ENCODE measurements at places on chromosomes 6 and 20. TPM values are rescaled to one million over a fixed set of nuclear protein-coding genes. Genes with fewer than 3 reads are reported as not detected.
A peak's percentile ranks its signal among the peaks of the same experiment; 100 is the strongest.

Gene ARMH2
- total RNA-seq, result not detected

Gene BEND3
- 3.7 TPM for total RNA-seq

Gene CDH4
- 3.2 TPM for total RNA-seq

Gene TTK
- total RNA-seq, result 3.3 TPM

DNA sequence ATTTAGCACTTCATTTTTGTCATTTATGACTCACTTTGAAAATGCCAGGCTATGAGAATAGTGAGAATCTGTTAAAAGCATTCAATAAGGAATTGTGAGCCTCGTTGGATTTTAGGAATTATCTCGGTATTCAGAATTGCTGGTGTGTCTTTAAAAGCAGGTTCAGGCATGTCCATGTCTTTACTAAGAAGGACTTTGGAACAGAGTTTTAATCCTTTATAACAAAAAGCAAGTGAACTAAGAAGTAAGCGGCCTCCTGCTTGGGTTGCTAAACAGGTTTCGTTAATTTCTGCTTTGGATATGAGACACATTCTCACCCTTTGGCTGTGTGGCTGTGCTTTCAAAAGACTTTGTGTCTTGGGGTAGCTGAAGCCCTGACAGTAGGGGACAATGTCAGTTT is 74.9 kb downstream of the IGF2R start:
- no peaks in the 10 kb centered on the region for H3K27me3 ChIP-seq
- peaks cover 28% of the 10 kb centered on the region for H3K4me1 ChIP-seq
- H3K36me3 ChIP-seq, result peaks cover 38% of the 10 kb centered on the region

DNA sequence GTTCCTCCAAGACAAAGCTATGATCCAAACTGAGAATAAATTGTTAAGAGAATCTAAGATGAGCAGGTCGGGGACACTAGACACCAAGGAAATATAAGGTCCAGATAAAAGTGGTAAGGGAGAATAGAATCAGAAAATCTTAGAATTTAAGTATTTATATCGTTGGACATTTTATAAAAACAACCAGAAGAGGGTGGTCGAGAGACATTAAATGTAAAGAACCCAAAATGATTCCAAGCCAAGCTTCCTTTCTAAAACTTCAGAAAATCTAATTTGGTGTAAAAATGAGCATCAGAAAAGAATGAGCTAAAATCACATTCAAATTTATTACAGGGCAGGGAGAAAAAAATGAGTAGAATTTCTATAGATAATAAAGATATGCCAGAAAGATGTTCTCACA is 97.8 kb upstream of the OGFRL1 start:
- no peak overlapping the region for H3K4me3 ChIP-seq
- H3K4me1 ChIP-seq, result peaks cover 7% of the 10 kb centered on the region
- no peaks in the 10 kb centered on the region for H3K36me3 ChIP-seq
- DNase-seq, result no peak
- no peak overlapping the region for H3K27ac ChIP-seq

DNA sequence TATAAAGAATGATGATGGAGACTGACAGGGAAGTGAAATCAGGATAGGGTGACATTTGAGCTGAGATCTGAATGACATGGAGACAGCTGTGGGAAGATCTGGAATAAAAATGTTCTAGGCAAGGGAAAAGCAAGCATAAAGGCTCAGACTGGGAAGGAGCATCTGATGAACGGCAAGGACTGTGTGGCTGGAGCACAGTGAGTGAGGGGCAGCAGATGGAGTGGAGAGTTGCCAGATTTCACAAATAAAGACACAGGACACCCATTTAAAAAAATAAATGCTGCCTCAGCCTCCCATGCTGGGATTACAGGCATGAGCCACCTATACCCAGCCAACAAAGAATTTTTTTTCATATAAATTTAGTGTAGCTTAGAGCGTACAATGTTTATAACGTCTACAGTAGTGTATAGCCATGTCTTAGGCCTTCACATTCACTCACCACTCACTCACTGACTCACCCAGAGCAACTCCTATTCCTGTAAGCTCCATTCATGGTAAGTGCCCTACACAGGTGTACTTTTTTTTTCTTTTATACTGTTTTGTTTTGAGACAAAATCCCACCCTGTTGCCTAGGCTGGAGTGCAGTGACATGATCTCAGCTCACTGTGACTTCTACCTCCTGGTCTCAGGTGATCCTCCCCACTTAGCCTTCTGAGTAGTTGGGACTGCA is 2.4 kb upstream of the ZBTB24 start:
- H3K4me3 ChIP-seq, result no peak overlapping the region
- no peak for DNase-seq
- H3K4me1 ChIP-seq, result peaks cover 5% of the 10 kb centered on the region
- peaks cover 11% of the 10 kb centered on the region for H3K36me3 ChIP-seq
- H3K27ac ChIP-seq, result no peak overlapping the region
- peaks cover 3% of the 10 kb centered on the region for H3K27me3 ChIP-seq

- DNase-seq, result peak; percentile 32
- H3K27ac ChIP-seq, result no peak overlapping the region
- no peaks in the 10 kb centered on the region for H3K4me1 ChIP-seq
- no peaks in the 10 kb centered on the region for H3K27me3 ChIP-seq
- H3K4me3 ChIP-seq, result no peak overlapping the region
These were observed 65.6 kb downstream of the TULP4 start for GRCh38 chr6:158377860-158378259.

GRCh38 chr20:60634491-60635172 is 617.4 kb upstream of the CDH4 start:
- no peaks in the 10 kb centered on the region for H3K27me3 ChIP-seq
- H3K4me3 ChIP-seq, result no peak overlapping the region
- H3K4me1 ChIP-seq, result no peaks in the 10 kb centered on the region
- H3K36me3 ChIP-seq, result no peaks in the 10 kb centered on the region
- no peak overlapping the region for H3K27ac ChIP-seq

DNA sequence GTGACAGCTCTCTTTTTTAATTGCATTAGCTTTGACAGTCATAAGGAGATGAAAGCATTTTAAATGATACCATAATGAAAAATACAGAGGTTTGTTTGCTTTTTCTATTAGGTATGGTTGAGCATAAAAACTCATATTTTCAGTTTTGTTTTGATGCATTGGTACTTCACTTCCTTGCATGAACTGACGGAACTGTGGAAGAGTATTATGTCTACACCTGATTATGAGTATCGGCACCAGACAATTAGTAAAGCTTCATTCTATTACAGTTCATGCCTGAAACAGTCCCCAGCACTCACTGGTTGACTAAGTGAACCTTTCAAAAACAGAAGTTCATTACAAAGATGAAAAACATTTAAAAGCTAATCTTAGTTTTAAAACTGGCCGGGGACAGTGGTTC is 593.0 kb downstream of the GRIK2 start:
- DNase-seq, result no peak
- no peak overlapping the region for H3K27ac ChIP-seq
- no peaks in the 10 kb centered on the region for H3K36me3 ChIP-seq
- H3K27me3 ChIP-seq, result no peaks in the 10 kb centered on the region
- no peak overlapping the region for H3K4me3 ChIP-seq

GRCh38 chr6:146911635-146912215 is 292.5 kb upstream of the STXBP5 start:
- no peaks in the 10 kb centered on the region for H3K36me3 ChIP-seq
- H3K4me3 ChIP-seq, result no peak overlapping the region
- H3K27me3 ChIP-seq, result no peaks in the 10 kb centered on the region
- DNase-seq, result no peak
- no peak overlapping the region for H3K27ac ChIP-seq
- H3K4me1 ChIP-seq, result peaks cover 34% of the 10 kb centered on the region

- no peaks in the 10 kb centered on the region for H3K36me3 ChIP-seq
- no peak overlapping the region for H3K4me3 ChIP-seq
- peaks cover 13% of the 10 kb centered on the region for H3K4me1 ChIP-seq
- H3K27ac ChIP-seq, result peak overlapping the region; percentile 37
- no peaks in the 10 kb centered on the region for H3K27me3 ChIP-seq
These were observed 357.6 kb upstream of the ID4 start for GRCh38 chr6:19479551-19479950.

GRCh38 chr6:143759666-143760065 is 81.9 kb downstream of the PHACTR2 start:
- no peaks in the 10 kb centered on the region for H3K27me3 ChIP-seq
- no peak for DNase-seq
- H3K27ac ChIP-seq, result no peak overlapping the region
- H3K4me1 ChIP-seq, result no peaks in the 10 kb centered on the region
- peaks cover 12% of the 10 kb centered on the region for H3K36me3 ChIP-seq

- no peaks in the 10 kb centered on the region for H3K36me3 ChIP-seq
- H3K4me1 ChIP-seq, result peaks cover 18% of the 10 kb centered on the region
These were observed 125.0 kb downstream of the C6orf118 start for GRCh38 chr6:165184192-165184979.

- H3K36me3 ChIP-seq, result no peaks in the 10 kb centered on the region
- no peak overlapping the region for H3K4me3 ChIP-seq
- no peaks in the 10 kb centered on the region for H3K27me3 ChIP-seq
- no peak for DNase-seq
- no peaks in the 10 kb centered on the region for H3K4me1 ChIP-seq
These were observed 688.2 kb downstream of the TBC1D32 start for GRCh38 chr6:120646101-120646500.

GRCh38 chr6:23650676-23651075 is 475.3 kb upstream of the NRSN1 start:
- no peaks in the 10 kb centered on the region for H3K36me3 ChIP-seq
- no peak overlapping the region for H3K27ac ChIP-seq
- H3K27me3 ChIP-seq, result no peaks in the 10 kb centered on the region
- DNase-seq, result no peak

DNA sequence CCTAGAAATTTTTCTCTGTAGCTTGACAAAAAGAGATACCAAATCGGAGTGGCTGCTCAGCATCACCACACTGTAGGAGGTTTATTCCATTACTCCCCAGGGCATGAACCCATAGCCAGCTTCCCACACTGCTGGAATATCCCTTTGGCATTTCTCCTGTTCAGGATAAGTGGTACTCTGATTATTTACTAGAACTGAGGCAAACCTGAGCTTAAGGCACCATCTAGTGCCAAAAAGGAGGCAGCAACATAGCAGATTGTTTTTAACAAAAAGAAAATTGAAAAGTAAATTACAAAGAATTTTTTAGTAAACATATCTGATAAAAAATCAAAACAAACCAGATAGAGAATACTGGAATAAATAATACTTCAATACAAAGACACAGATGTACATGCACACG is 181.7 kb downstream of the WDR27 start:
- H3K36me3 ChIP-seq, result no peaks in the 10 kb centered on the region
- peak; percentile 38 for DNase-seq
- no peak overlapping the region for H3K4me3 ChIP-seq
- no peak overlapping the region for H3K27ac ChIP-seq
- no peaks in the 10 kb centered on the region for H3K4me1 ChIP-seq
- no peaks in the 10 kb centered on the region for H3K27me3 ChIP-seq

DNA sequence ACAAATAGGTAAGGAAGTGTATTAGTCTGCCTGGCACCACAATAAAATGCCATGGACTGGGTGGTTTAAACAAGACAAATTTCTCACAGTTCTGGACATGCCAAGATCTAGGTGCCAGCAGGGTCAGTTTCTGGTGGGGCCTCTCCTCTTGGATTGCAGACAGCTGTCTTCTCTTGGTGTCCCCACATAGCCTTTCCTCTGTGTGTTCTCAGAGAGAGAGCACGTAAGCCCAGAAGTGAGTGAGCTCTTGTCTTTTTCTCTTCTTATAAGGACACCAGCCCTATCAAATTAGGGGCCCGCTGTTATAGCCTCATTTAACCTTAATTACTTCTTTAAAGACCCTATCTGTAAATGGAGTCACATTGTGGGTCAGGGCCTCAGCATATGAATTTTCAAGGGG is 28.3 kb downstream of the SMPDL3A start:
- no peaks in the 10 kb centered on the region for H3K36me3 ChIP-seq
- no peak overlapping the region for H3K4me3 ChIP-seq
- no peak overlapping the region for H3K27ac ChIP-seq
- no peaks in the 10 kb centered on the region for H3K27me3 ChIP-seq

- H3K36me3 ChIP-seq, result no peaks in the 10 kb centered on the region
- H3K4me3 ChIP-seq, result no peak overlapping the region
- DNase-seq, result no peak
- H3K27ac ChIP-seq, result no peak overlapping the region
These were observed 41.9 kb upstream of the HBS1L start for GRCh38 chr6:135096403-135097130.

GRCh38 chr20:31489152-31489551 is 14.1 kb downstream of the REM1 start:
- H3K4me1 ChIP-seq, result peaks cover 5% of the 10 kb centered on the region
- no peaks in the 10 kb centered on the region for H3K27me3 ChIP-seq
- H3K27ac ChIP-seq, result no peak overlapping the region

- H3K36me3 ChIP-seq, result peaks cover 47% of the 10 kb centered on the region
- no peak overlapping the region for H3K4me3 ChIP-seq
- no peak for DNase-seq
- H3K27me3 ChIP-seq, result no peaks in the 10 kb centered on the region
- peaks cover 7% of the 10 kb centered on the region for H3K4me1 ChIP-seq
These were observed 160.2 kb downstream of the DST start for GRCh38 chr6:56482525-56482924.

GRCh38 chr20:4814696-4815252 is 93.1 kb downstream of the PRND start:
- H3K36me3 ChIP-seq, result no peaks in the 10 kb centered on the region
- no peak overlapping the region for H3K27ac ChIP-seq
- H3K4me3 ChIP-seq, result no peak overlapping the region
- no peaks in the 10 kb centered on the region for H3K27me3 ChIP-seq
- H3K4me1 ChIP-seq, result no peaks in the 10 kb centered on the region
- DNase-seq, result no peak

DNA sequence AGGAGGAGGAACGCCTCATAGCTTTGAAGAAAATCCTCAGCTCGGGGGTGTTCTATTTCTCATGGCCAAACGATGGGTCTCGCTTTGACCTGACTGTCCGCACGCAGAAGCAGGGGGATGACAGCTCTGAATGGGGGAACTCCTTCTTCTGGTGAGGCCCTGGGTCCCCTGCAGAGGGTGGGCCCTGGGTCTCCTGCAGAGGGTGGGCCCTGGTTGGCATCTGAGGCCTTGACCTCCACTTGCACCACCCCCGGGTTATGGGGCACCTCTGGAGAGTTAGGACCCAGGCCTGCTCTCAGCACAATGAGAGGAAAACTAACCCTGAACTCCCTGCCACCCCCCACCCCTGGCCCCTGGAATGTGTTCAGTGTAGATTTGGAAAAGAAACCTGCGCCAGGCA is 47.2 kb downstream of the SYNJ2 start:
- no peak overlapping the region for H3K4me3 ChIP-seq
- no peak for DNase-seq
- H3K36me3 ChIP-seq, result peaks cover 28% of the 10 kb centered on the region
- peaks cover 75% of the 10 kb centered on the region for H3K4me1 ChIP-seq
- H3K27me3 ChIP-seq, result no peaks in the 10 kb centered on the region

Data from astrocyte (in vitro differentiated cells and primary cell).